ENCODE measurements at places on chromosomes 4 and X.

DNA sequence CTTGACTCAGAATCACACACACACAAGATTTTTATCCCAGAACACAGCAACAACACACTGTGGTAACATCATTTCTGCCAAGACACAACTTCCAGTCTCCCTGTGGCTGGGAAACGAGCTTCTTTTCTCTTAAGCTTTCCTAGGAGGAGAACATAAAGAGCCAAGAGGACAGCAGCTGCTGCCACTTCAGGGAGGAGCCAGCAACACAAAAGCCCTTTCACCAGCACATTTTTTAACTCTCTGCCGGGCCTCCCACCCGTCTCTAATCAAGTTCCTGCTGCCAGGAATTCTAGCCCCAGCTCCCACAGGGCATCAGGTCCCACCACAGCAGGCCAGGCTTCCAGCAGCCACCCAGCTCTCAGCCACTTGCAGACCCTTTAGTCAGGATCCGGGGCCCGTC, 22.4 kb downstream of the FAT1 start:
- DNase-seq = peak; percentile 54

DNA sequence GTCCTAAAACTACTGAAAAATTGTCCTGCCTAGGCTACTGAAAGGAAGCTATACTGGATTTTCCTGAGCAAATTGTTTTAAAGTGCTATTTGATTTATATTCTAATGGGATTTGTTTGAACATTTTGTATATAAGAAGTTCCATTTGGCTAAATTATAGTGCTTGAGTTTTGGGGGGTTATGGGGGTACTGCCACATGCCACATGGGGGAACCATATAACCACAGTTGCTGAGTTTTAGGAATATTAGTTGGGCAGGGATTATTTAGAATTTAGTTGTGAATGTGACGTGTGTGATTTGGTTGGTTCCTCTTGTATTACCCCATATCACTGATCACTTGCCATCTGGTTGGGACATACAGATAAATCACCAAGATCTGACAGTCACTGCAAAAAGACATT, 224.5 kb upstream of the TAPT1 start:
- no peak for DNase-seq

DNA sequence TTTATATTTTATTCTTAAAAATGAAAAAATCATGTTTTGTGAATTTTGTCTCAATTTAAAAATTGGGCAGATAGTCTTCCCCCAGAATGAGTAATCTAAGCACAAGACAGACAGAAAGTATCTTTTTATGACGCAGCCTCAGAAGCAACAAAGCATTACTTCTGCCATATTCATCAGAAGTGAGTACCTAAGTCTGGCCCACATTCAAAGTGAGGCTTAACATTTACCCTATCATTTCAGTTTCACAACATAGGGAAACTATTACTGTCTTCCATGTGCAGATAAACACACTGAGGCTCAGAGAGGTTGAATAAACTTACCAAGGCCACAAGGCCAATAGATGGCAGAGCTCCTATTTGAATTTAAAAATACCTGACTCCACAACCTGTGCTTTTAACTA, 4.4 kb upstream of the PRDX4 start:
- DNase-seq = peak; percentile 45

DNA sequence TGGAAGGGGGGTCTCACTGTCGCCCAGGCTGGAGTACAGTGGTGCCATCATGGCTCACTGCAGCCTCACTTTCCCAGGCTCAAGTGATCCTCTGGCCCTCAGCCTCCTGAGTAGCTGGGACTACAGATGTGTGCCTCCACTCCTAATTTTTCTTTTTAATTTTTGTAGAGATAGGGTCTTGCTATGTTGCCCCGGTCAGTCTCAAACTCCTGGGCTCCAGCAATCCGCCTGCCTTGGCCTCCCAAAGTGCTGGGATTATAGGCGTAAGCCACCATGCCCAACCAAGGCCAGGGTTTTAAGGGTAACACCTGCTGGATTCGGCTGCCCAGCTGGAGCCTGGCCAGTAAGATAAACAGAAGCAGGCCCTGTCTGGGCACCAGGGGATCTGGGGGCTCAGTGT, 3.4 kb downstream of the TREX2 start:
- DNase-seq = no peak

GRCh38 chr4:6727081-6727942, 11.3 kb downstream of the BLOC1S4 start:
- DNase-seq = no peak

- DNase-seq = no peak
Measured at GRCh38 chr4:70956549-70957210, 36.8 kb upstream of the DCK start.

DNA sequence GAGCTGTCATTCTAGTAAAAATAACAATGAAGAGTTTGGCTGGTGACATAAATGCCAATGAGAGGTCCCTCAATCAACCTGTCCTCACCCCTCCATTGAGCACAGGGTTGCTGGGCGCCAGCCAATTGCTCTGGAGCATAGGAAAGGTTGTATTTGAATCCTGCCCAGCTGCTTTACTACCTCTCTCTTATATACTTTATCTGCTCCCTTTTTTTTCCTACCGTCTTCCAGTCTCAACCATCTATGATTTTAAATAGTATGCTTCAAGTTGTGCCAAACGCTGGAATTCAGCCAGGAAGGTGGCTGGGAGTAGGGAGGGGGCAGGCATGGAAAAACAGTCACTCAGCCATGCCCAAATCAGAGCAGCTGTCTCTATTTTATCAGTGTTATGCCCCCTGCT, 153.8 kb downstream of the NR3C2 start:
- DNase-seq = no peak

DNA sequence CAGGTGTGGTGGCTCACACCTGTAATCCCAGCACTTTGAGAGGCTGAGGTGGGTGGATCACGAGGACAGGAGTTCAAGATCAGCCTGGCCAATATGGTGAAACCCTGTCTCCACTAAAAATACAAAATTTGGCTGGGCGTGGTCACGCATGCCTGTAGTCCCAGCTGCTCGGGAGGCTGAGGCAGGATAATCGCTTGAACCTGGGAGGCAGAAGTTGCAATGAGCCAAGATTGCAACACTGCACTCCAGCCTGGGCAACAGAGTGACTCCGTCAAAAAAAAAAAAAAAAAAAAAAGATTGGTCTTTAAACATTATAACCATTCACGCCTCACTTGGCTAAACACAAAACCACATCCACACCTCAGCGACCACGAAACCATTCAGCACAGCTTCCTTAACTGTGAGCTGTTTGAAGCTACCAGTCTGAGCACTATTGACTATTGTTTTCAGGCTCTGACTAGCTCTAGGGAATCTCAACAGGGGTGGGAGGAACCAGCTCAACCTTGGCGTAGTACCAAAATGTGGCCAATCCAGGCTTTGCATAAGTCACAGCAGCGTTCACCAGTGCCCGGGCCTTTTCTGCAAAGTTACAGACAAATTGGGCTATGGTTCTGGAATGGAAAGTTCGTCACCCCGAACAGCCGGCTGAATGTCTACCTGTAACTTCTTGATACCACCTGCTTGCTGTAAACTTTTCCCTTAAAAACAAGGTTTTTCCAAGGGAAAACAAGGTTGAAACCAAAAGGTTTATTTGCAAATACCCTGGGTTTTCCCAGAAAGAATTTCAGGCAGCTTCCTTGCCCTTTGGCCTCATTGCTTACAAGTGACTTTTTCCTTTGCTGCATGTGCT, 73.6 kb upstream of the DHX15 start:
- DNase-seq = peak; percentile 44

DNA sequence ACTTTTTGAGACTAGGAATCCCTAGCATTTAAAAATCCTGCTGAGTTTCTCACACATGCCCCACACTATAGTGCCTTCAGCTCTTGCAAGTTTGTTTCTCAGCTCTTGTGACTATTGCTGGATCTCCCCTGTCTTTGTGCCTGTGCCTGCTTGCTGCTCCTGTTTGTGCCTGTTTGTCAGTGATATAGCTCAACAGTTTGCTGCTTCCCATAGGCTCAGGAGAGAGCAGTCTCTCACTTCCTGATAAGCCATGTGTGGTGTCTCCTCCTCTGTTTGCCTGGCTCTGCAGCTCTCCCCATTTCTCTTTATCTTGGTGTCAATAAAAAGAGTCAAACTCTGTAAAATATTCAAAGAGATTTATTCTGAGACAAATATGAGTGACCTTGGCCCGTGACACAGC, 259.8 kb upstream of the CLNK start:
- no peak for DNase-seq

GRCh38 chr4:123986268-123986798, 589.7 kb downstream of the SPRY1 start:
- DNase-seq = peak; percentile 92

DNA sequence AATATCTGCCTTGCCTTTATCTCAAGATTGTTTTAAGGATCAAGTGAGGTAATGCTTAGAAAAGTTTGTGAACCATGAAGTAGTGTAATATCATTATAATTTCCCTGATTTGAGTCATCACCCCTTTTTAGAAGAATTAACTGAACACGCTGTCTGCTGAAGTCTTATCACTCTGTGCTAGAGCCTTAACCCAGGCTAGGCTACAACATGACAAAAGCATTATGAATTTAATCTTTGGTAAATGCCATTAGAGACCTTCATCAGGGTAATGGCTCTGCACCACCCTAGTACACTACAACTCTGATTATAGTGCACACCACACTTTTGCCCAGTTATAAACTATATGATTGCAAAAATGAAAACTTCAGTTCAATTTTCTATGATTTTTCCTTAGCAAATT, 118.3 kb downstream of the ADGRL3 start:
- DNase-seq = no peak

- no peak for DNase-seq
Measured at GRCh38 chrX:35382966-35383365, 415.2 kb upstream of the MAGEB16 start.

- no peak for DNase-seq
Measured at GRCh38 chr4:113094331-113094730, 44.9 kb downstream of the ANK2 start.

GRCh38 chr4:150782311-150782710, 200.4 kb downstream of the MAB21L2 start:
- DNase-seq = peak; percentile 26

GRCh38 chr4:2800691-2801596, 8.1 kb downstream of the SH3BP2 start:
- peak; percentile 48 for DNase-seq

GRCh38 chrX:75156531-75156945, 455 bp upstream of the ABCB7 start:
- peak; percentile 11 for DNase-seq

DNA sequence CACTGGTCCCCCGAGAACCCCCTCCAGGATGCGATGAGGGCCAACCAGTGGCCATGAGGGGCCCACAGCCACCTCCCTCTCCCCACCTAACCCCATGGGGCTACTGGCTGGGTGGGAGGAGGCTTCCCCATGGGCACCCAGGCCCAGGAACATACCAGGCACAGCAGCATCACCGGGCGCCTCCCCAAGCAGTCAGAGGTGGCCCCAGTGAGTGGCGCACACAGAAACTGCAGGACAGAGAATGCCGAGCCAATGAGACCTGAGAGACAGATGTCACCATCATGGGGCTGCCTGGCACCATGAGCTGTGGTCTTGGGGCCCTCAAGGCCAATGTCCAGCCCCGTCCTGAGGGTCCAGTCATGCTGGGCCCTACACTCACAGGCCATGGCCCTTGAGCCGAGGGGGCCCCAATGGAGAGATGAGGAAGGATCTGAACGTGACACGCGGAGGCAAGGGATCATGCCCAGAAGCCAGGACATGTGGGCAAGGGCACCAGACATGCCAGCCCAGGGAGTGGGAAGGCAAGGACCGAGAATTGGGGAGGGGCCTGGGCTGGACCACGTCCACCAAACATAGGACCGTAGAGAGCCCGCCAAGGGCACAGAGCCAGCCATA, 30.1 kb downstream of the NOP14 start:
- DNase-seq = no peak

DNA sequence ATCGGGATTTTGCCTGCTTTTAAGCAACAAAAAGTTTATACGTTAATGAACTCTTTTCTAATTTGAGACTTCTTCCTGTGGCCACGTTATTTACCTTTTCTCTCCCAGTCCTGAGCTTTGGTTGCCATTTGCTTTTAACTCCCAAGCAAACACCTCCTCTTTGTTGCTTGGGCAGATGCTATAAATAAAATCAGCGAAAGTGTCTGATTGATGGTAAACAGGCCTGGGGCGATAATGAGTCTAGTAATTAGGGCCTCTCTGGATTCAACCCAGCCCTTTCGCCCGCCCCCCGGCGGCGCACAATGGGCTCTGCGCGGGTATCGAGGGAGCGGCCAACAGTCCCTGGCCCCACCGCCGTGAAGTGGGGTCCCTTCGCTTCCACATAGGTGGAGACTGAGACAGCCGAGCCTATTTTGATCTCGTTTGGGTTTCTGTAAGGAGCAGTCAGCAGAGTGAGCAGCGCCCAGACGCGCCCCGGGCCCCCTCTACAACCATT, 790 bp downstream of the CLGN start:
- no peak for DNase-seq

- no peak for DNase-seq
Measured at GRCh38 chrX:124194901-124195300, 137.6 kb upstream of the TEX13D start.

GRCh38 chr4:100843910-100844309, 326.1 kb upstream of the EMCN start:
- no peak for DNase-seq

- no peak for DNase-seq
Measured at GRCh38 chr4:155693015-155693663, 26.5 kb downstream of the GUCY1A1 start.

- DNase-seq = no peak
Measured at GRCh38 chr4:153706519-153706918, 22.4 kb downstream of the TLR2 start.

DNA sequence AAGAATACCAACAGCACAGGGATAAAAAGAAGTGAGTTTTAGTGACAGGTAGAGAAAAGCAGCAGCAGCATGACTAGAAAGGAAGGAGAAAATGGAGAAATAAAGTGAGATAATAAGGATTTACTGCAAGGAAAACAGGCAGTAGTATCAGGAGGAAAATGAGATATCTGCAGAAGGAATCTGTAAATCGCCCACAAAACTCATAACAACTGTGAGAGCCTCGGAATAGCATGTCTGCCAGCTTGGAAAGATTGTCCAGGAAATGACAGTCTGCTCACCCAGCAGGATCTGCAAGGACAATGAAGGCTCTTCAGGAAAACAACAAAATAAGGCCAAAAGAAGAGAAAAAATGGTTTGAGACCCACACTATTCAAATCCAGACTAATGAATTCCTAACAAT, 47.4 kb downstream of the CXXC4 start:
- no peak for DNase-seq

DNA sequence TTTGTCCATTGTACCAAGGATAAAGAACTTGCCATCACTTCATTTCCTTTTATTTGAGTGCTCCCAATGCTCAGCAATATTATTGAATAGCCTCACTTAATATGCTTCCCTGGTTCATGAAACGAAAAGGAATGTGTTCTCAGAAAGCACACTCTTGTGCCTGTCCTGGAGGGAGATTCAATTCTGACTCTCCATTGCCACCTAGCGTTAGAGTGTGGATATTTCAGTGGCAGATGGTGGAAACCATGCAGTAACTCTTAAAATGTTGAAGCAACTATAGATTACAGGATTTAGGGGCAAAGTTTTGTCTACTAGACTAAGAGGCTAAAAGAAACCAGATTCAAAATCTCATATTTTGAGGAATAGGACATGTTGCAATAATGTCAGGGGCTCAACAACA, 36.0 kb downstream of the GAB3 start:
- no peak for DNase-seq
